NCI-H510A (cell line): ENCODE measurements at places on chromosomes 2 and 18.

GRCh38 chr2:9675415-9676351, 44.9 kb upstream of the YWHAQ start:
- DNase-seq = no peak

DNA sequence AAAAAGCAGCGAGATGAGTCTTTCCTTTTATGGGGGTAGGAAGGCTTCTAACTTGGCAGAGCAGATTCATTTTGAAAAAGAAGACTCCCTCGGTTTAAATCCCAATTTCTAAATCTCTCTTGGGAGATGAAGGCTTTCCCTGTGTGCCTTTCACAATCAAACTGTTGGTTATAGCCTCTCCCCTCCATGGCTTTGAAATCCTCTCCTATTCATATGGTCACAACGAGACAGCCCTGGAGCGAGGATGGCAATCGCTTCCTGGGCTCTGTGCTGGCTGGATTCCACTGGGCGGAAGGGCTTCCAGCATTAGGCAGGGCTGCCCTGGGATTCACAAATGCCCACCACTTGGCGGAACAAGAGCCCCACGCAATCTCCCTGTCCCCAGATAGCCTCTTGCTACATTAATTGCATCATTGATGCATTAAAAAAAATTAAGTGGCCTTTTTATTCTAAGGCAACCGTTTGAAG, 1.6 kb downstream of the CAVIN2 start:
- no peak for DNase-seq

DNA sequence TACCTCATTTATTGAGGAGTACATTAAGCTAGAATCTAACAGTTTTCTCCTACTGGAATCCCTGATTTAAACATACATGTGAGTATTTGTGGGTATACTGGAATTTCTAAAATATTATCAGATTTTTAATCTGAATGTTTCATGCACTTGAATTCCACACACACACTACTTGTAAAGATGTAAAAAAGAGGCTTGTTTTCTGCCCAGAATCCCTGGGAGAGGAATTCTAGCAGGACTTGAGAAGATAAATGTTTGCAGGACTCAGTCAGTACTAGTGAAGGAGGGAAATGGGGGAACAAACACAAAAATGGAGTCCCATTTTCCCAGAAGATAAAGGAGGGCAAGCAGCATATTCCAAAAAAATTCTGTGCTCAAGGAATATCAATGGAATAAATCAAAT, 17.0 kb downstream of the COL5A2 start:
- DNase-seq = no peak

GRCh38 chr2:56674084-56674483, 490.3 kb downstream of the CCDC85A start:
- no peak for DNase-seq

DNA sequence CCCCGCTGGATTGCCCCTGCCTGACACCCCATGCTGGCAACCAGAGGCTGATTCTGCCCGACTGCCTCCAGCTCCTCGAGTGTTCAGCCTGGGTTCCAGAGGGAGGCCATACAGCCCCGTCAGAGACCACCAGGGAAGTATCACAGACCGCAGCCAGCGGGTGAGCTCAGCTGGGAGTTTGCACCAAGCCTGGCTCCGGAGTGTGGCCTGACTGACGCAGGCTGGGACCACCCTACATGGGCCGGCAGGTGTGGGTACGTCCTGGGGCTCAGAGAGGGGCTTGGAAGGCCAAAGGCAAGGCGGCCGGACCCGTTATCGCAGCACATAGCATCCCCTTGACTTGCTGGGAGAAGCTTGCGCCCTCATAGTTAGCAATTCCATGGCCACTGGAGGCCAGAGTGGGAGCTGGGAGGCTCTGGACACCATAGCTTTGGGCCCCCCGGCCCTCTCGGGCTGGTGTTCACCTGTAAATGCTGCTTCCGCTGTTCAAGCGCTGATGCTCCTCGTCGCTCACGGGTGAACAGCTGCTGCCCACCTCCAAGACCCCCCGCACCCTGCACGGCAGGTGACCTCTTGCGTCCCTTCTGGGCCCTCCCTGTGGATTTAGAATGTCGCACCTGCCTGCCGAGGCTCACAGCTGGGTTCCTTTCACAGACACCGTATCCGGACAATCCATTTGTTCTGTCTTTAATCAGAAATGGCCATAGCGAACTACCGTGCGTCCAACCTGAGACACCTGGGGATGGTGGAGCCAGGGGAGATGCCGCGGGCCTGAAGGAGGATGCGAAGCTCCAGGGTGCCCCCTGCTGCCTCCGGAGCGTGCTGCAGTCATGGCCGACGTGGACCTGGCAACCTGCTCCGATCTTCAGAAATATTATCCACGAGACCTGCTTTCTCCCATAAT, 31.2 kb upstream of the SLC66A3 start:
- peak; percentile 83 for DNase-seq

- DNase-seq = no peak
Measured at GRCh38 chr2:166106431-166107015, 21.3 kb downstream of the SCN1A start.

- DNase-seq = no peak
Measured at GRCh38 chr18:67068608-67069007, 447.9 kb downstream of the DSEL start.
